ENCODE measurements at places on chromosomes 5 and 9.

GRCh38 chr9:81819859-81820546 is 108.2 kb upstream of the SPATA31D4 start:
- DNase-seq, result no peak

DNA sequence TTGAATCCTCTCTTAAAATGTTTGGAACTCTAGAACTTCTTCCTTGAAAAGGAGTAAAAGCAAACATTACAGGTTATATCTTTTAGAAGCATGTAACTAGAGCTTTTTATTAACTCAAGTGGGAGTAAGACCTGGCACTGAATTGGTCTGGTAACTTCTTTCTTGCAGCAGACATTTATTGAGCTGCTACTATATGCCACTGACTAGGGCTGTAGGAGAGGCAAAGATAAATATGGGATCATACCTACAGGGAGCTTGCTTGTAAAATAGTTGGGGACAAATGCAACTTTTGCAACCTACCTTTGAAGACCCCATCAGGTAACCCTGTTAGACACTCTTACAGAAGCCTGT is 231.9 kb upstream of the TUT7 start:
- DNase-seq, result no peak

DNA sequence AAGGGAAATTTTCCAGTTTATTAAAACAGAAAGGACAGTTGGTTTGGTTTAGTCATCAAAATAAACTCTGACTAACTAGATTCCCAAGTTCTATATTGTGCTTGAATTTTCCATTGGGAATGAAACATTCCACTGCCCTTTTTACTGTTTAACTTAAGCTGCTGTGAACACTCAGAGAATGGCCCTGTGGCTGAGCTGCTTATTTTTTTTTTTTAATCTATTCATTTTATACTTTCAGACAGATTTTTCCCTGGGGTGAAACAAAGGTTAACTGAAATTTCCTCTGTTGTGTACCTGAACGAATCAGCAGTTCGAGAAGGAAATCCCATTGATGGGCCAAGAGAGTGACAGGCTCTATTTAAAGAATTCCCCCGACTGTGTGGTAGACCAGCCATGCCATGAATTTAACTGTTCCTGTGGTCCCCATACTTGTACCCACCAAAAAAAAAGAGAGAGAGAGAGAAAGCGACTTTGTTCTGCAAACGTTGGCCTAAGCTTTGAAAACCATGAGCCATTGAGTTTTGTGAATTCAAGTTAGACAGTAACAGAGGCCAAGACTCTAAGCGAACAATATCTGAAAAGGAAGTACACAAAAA is 138.7 kb upstream of the GRHPR start:
- DNase-seq, result no peak

DNA sequence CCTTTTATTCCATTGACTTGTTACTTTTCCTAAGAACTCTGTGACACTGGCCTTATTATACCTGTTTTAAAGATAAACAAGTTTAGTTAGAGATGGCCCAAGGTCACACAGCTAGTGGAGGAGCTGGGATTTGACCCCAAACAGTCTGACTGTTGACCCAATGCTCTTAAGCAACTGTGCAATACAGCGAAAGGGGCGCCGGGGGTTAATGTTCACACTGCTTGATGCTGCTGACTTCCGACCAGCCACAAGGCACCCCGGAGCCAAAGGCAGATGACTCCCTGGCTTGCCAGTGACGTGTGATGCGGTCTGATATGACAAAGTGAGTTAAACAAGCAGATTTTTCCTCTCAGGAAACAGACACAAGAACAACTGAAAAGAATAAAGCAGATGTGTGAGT is 23.9 kb downstream of the PIK3R1 start:
- DNase-seq, result peak; percentile 77

- no peak for DNase-seq
Measured at GRCh38 chr5:133193794-133194193, 142.0 kb downstream of the HSPA4 start.

DNA sequence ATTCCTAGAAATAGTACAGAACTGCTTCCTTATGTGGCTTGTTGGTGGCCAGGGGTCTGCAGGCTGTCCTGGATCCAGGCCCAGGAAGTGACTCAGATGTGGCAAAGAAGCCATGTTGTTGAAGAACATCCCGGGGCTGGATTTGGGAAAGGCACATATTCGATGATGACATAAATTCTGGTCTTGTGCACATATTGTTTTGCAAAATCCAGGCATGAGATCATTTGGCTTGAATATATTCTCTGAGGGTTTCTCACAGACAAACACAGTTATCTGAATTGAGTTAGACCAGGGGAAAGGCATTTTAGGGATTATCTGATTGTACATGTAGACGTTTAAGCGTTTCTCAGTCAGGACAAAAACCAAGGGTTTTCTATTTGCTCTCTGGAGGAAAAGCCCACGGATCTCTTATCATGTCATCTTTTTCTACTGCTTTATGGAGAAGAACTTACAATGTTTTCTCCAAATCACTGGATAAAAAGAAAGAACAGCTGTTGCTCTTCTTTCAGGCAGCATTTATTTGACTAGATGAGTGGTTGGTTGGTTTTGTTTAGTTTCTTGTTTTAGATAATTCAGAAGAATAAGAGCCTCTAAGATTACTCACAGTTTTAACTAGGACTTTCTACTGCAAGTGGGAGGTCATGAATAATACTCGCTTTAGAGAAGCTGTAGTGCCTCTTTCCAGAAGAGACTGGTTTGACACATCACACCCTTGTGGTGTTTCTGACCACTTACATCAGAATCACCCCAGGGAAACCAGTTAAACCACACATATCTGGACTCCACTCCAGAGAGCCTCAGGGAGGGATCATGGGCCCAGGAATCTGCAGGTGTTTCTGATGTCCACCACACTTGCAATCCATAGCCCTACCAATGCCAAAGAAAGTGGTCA is 29.5 kb upstream of the LHFPL2 start:
- DNase-seq, result no peak

GRCh38 chr5:132090107-132090506 is 16.5 kb downstream of the CSF2 start:
- DNase-seq, result no peak

DNA sequence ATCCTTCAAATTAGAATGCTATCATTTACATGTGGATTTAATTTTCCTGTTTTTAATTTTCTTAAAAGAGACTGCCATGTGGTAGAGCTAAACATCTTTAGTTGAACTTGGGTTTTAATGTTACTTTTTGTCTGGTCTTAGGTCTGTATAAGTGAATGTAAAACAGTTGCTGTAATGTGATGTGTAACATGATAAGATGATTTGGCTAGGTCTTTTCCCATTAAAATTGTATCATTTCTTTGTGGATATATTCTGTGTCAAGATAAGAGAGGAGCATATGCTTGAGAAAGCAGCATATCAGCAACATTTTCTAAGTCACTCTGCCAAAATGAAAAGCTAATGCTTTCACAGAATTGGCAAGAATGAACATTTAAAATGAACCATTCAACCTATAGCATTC is 18.5 kb downstream of the TMEM167A start:
- no peak for DNase-seq

- no peak for DNase-seq
Measured at GRCh38 chr9:116646661-116647514, 40.2 kb upstream of the TRIM32 start.

GRCh38 chr5:20157089-20157488 is 169.1 kb upstream of the CDH18 start:
- DNase-seq, result no peak

GRCh38 chr5:138354387-138354786 is 1.9 kb downstream of the KDM3B start:
- DNase-seq, result no peak

- no peak for DNase-seq
Measured at GRCh38 chr5:94702729-94703128, 84.3 kb downstream of the SLF1 start.

DNA sequence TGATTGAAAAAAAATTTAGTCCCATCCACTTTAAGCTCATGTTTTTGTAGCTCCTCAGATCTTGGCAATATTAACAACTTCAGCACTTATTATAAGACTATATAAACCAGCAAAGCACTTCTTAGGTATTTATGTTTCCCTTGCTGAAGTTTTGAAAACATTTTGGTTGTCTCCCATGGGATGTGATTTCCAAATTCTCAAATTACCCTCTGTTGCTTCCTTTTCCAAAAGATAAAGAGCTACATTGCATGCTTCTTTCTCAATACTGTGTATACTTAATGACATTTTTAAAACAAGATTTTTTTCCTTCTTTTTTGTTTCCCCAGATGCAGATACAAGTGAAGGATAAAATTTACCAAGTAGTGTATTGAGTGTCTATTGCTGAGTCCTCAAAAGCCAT is 567.1 kb downstream of the CSNK1G3 start:
- DNase-seq, result no peak

GRCh38 chr9:100466171-100466828 is 6.6 kb upstream of the TMEFF1 start:
- DNase-seq, result no peak

DNA sequence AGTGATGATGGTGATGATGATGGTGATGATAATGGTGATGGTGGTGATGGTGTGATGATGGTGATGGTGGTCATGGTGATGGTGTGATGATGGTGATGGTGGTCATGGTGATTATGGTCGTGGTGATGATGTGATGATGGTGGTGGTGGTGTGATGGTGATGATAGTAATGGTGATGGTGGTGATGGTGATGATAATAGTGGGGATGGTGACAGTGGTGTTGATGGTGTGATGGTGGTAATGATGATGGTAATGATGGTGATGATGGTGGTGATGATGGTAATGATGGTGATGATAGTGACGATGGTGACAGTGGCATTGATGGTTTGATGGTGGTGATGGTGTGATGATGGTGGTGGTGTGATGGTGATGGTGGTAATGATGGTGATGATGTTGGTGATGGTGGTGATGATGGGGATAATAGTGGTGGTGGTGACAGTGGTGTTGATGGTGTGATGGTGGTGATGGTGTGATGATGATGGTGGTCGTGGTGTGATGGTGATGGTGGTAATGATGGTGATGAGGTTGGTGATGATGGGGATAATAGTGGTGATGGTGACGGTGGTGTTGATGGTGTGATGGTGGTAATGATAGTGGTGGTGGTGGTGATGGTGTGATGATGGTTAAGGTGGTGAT is 6.5 kb downstream of the STKLD1 start:
- DNase-seq, result no peak

- no peak for DNase-seq
Measured at GRCh38 chr5:132095424-132095972, 21.9 kb downstream of the CSF2 start.

- no peak for DNase-seq
Measured at GRCh38 chr9:87622923-87623322, 103.0 kb upstream of the CTSL start.

GRCh38 chr5:100550531-100551051 is 15.4 kb downstream of the FAM174A start:
- no peak for DNase-seq

DNA sequence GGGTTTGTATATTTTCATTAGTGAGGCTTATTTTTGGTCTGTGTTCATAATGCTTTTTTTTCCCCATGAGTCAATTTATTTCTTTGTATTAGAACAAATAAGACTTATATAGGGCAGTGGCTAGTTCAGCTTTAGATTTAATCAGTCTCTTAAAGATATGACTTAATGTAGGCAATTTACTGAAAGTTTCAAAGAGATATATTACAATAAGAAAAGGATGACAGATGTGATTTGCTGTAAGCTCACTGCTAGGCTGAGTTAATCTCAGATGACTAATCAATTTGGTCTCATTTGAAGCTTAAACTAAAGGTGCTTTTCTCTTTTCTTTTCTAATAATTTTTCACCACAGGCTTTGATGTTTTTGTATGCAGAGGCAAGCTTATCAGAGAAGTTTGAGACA is 291.8 kb upstream of the DAP start:
- no peak for DNase-seq

- no peak for DNase-seq
Measured at GRCh38 chr9:110041452-110041851, 166.5 kb downstream of the C9orf152 start.

GRCh38 chr9:117095081-117095480 is 319.8 kb downstream of the ASTN2 start:
- DNase-seq, result no peak
